ENCODE measurements at places on chromosomes 2 and 18. TPM values are rescaled to one million over a fixed set of nuclear protein-coding genes. Genes with fewer than 3 reads are reported as not detected.

Gene ALPP
- not detected for total RNA-seq

Gene VIT
- 3.6 TPM for total RNA-seq

Gene RND3
- total RNA-seq: 21.0 TPM

Gene SLC23A3
- not detected for total RNA-seq

Gene LPIN1
- total RNA-seq: 355 TPM

Gene PTPRM
- 33.7 TPM for total RNA-seq

Gene DCAF17
- total RNA-seq: 9.6 TPM

DNA sequence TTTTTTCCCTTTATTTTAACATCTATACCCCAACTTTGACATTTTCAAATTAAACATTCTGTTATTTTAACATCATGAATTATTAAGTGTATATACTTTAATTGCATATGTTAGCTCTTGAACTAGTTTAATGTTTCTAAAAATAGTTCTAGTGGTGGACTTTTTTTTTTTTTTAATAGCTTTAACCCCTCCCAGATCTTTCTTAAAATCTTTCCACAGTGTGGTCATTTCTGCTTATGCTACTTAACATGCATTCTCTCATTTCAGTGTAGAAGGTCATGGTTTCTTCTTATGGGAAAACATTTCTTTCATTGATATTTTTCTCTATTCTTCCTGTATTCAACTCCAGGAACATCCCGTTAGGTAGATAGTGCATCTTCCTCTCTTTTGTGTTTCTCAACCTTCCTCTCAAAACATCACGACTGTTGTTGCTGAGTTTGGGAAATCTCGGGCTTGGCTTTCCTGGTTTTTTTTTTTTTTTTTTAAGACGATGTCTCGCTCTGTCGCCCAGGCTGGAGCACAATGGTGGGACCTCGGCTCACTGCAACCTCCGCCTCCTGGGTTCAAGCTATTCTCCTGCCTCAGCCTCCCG is 849 bp upstream of the TMEM18 start:
- H3K27ac ChIP-seq: peak overlapping the region; percentile 97
- DNase-seq: no peak
- H3K36me3 ChIP-seq: no peaks in the 10 kb centered on the region
- peaks cover 15% of the 10 kb centered on the region for H3K4me1 ChIP-seq
- H3K4me3 ChIP-seq: peak overlapping the region; percentile 95

- no peak for DNase-seq
- H3K27me3 ChIP-seq: no peaks in the 10 kb centered on the region
- no peak overlapping the region for H3K4me3 ChIP-seq
- H3K36me3 ChIP-seq: no peaks in the 10 kb centered on the region
- H3K27ac ChIP-seq: no peak overlapping the region
Observed at GRCh38 chr2:104425850-104426595, 427.9 kb upstream of the POU3F3 start.

DNA sequence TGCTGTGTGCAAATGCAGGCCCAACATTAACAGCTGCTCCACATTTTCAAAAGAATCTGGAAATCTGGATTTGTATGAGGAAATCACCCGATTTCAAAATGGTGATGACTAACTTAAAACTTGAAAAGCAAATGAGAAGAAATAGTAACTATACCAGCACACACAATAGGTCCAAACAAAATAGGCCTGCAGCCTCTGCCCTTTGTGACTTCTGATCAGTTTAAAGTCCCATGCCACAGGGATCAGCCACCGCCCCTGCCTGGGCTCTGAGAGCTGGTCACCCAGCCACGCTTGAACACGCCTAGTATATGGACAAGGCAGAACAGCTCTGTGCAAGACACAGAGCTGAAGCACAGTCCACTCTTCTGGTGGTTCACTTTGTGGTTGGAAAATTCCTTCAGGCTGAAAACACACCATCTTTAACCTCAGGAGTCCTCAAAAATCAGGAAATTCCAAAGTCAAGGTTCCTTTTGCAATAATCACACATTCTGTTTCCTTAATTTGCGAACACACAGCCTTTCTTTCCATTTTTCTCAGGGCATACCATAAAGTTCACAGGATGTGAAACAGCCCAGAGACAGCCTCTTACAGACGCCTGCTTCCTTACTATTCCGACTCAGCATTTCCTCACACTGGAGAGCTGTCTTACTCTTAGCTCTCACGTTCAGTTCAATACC is 150.1 kb upstream of the RIOK3 start:
- H3K27ac ChIP-seq: no peak overlapping the region
- no peak for DNase-seq
- H3K27me3 ChIP-seq: no peaks in the 10 kb centered on the region
- H3K36me3 ChIP-seq: no peaks in the 10 kb centered on the region
- H3K4me1 ChIP-seq: no peaks in the 10 kb centered on the region
- no peak overlapping the region for H3K4me3 ChIP-seq

DNA sequence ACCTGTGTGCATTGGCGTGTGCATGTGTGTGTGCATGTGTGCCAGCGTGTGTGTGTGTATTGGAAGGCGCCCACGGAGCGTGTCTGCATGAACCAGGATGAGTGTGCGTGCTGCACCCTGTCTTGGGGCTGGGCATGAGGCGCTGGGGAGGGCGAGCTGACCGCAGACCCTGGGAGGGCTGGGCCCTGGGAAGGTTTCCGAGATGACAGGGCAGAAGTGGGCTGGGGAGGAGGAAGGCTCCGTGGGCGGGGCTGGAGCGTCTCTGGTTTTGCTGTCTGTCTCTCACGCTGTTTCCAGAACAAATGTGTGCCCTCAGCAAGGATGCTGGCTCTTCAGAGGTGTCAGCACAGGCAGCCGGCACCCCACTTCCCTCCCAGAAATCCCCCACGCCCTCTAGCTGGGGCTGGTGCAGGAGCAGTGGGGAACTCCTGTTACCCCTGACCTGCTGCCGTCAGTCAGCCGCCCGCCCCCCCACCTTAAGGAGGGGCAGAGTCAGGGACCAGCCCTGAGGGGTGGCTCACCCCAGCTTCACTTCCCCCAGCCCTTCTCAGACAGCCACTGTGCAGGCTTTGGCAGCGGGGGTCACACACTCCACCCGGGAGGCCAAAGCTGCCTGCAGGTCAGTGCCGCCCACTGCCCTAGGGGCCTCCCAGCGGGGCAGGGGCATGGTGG is at the start of gene GPR35:
Gene GPR35, plus strand, starts transcription at position 531 of the 672 bp plus-strand sequence. CDS start 4,473 bp downstream, outside the sequence.
- no peaks in the 10 kb centered on the region for H3K36me3 ChIP-seq
- no peaks in the 10 kb centered on the region for H3K4me1 ChIP-seq
- no peaks in the 10 kb centered on the region for H3K27me3 ChIP-seq
- peak; percentile 62 for DNase-seq

GRCh38 chr2:30237239-30237965 is 6.1 kb downstream of the LBH start:
- peaks cover 5% of the 10 kb centered on the region for H3K4me1 ChIP-seq
- H3K27ac ChIP-seq: peak overlapping the region; percentile 30
- DNase-seq: no peak
- peaks cover 39% of the 10 kb centered on the region for H3K27me3 ChIP-seq
- peak overlapping the region; percentile 22 for H3K4me3 ChIP-seq
- no peaks in the 10 kb centered on the region for H3K36me3 ChIP-seq

DNA sequence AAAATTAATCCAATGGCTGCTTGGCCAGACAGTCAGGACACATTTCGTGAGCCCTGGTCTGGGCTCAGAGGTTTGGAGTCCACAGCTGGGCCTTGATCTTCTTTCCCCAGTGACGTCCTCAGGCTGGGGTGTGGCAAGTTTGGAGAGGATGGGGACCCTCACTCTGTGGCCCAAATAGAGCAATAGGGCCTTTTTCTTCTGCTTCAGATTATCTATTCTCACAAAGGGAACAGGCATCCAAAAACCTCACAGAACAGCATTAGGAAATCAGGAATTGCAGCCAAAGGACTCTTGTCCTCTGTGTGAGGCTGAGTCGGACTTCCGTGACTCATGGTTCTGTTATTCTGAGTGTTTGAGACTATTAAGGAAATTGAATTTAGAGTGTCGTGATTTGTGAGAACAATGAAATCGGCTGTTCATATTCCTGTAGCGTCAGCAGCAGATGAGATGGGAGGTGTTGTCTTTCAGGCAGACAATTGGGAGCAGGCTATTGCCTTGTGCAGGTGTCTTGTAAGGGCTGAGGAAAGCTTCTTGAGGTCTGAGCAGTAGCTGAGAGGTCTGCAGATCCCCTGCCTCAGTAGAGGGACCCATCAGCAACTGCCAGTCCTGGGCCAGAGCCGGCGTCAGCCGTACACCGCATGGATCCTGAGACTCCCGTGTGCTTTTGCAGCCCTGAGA is 113.8 kb downstream of the SH3RF3 start:
- H3K27me3 ChIP-seq: no peaks in the 10 kb centered on the region
- H3K36me3 ChIP-seq: no peaks in the 10 kb centered on the region
- H3K4me3 ChIP-seq: no peak overlapping the region
- peak overlapping the region; percentile 70 for H3K27ac ChIP-seq
- peak; percentile 49 for DNase-seq

GRCh38 chr2:133453032-133453431 is 115.2 kb downstream of the NCKAP5 start:
- DNase-seq: no peak
- H3K4me1 ChIP-seq: no peaks in the 10 kb centered on the region

GRCh38 chr2:56291711-56292110 is 107.9 kb downstream of the CCDC85A start:
- no peaks in the 10 kb centered on the region for H3K4me1 ChIP-seq
- H3K4me3 ChIP-seq: no peak overlapping the region
- H3K27me3 ChIP-seq: no peaks in the 10 kb centered on the region
- H3K27ac ChIP-seq: no peak overlapping the region

GRCh38 chr2:217283460-217283859 is 423.6 kb upstream of the TNP1 start:
- H3K4me3 ChIP-seq: no peak overlapping the region
- H3K4me1 ChIP-seq: peaks cover 5% of the 10 kb centered on the region
- no peaks in the 10 kb centered on the region for H3K36me3 ChIP-seq
- no peaks in the 10 kb centered on the region for H3K27me3 ChIP-seq
- no peak overlapping the region for H3K27ac ChIP-seq

DNA sequence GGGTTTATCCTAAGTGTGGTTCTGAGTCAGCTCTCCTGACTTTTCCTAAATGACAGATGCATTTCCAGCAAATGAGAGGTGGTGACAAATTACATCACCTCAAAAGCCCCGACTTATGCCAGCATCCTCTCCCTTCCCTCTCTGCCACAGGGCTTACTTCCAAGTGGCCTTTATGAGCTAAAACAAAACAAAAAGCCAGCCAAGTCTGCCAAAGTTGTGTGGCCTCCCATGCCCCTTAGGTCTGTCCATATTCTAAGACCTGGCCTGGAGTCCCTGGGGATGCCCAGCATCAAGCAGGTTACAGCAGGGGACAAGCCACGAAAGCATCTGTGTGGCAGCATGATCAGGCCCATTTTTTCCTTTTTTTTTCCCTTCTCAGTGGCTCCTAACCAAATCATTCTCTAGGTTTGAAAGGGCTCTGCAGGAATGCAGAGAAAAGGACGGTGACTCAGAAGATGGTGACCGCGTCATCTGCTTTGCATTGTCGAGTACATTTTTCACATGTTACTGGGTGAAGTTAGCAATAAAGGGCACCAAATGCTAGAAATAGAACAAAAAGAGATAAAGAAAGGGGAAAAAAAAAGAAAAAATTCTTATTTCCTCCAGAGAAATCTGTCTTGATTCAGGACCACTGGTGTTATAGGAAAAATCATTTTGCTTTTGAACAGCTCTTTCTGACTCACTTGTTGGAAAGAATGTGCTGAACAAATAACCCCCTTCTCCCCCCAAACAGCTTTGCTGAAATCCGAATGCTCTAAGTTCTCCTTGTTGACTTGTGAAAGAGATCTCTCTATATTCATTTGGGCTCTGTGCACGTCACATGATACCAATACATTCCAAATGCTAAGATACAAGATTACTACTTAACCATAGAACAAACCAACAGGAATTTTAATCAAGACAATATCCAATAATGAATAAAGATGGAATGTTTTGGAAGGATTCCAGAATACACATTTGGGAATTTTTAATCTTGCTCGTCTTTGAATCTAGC is 178.7 kb downstream of the EN1 start:
- H3K27ac ChIP-seq: no peak overlapping the region
- DNase-seq: no peak
- H3K4me1 ChIP-seq: no peaks in the 10 kb centered on the region

- no peak overlapping the region for H3K27ac ChIP-seq
- H3K36me3 ChIP-seq: peaks cover 2% of the 10 kb centered on the region
- H3K27me3 ChIP-seq: no peaks in the 10 kb centered on the region
- no peak for DNase-seq
Observed at GRCh38 chr2:195706161-195706900, 49.3 kb downstream of the SLC39A10 start.

- DNase-seq: no peak
- H3K4me3 ChIP-seq: no peak overlapping the region
- no peaks in the 10 kb centered on the region for H3K27me3 ChIP-seq
- peaks cover 36% of the 10 kb centered on the region for H3K36me3 ChIP-seq
Observed at GRCh38 chr18:57029761-57030160, 117.1 kb upstream of the BOD1L2 start.

DNA sequence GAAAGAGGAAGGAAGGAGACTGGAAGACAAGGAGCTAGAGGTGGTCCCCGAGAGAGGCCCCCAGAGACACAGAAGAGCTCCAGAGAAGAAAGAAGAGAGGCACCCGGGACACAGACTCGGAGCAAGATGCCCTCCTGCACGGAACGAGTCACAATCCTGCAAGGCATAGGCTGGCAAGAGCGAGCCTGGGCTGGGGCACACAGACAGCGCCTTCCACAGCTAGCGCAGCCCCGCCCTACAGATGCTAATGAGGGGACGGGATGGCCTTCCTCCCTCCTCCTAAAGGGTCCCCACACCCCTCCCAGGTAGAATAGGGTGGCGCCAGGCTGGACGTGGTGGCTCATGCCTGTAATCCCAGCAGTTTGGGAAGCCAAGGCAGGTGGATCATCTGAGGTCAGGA is 19.8 kb upstream of the GPR17 start:
- H3K27me3 ChIP-seq: no peaks in the 10 kb centered on the region
- DNase-seq: no peak
- no peaks in the 10 kb centered on the region for H3K4me1 ChIP-seq
- no peaks in the 10 kb centered on the region for H3K36me3 ChIP-seq
- H3K27ac ChIP-seq: no peak overlapping the region
- H3K4me3 ChIP-seq: no peak overlapping the region

- no peak overlapping the region for H3K4me3 ChIP-seq
- no peaks in the 10 kb centered on the region for H3K4me1 ChIP-seq
- no peaks in the 10 kb centered on the region for H3K27me3 ChIP-seq
Observed at GRCh38 chr2:238486123-238486848, 59.6 kb downstream of the ASB1 start.

DNA sequence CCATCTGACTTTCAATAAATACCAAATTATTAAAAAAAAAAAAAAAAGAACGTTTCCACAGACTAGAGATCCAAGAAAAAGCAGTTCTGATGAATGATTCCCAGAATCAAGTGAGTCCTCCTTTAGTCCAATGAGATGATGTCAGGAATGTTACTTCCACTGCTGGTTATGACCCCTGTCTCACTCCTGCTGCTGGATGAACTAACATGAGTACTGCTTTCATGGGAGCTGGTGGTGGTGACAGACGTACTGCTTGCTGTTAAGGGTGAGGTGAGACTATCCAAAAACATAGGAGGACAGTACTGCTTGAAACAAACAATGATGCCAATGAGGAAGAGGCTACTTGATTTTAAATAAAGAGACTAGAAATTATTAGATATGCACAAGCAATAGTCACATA is 55.5 kb upstream of the ST8SIA5 start:
- H3K27me3 ChIP-seq: no peaks in the 10 kb centered on the region
- H3K36me3 ChIP-seq: peaks cover 6% of the 10 kb centered on the region
- H3K4me3 ChIP-seq: no peak overlapping the region
- peaks cover 5% of the 10 kb centered on the region for H3K4me1 ChIP-seq
- no peak overlapping the region for H3K27ac ChIP-seq

All from psoas muscle (tissue), 8 donors.